Karpas-422 (cell line): ENCODE measurements at places on chromosomes 16 and 17.

DNA sequence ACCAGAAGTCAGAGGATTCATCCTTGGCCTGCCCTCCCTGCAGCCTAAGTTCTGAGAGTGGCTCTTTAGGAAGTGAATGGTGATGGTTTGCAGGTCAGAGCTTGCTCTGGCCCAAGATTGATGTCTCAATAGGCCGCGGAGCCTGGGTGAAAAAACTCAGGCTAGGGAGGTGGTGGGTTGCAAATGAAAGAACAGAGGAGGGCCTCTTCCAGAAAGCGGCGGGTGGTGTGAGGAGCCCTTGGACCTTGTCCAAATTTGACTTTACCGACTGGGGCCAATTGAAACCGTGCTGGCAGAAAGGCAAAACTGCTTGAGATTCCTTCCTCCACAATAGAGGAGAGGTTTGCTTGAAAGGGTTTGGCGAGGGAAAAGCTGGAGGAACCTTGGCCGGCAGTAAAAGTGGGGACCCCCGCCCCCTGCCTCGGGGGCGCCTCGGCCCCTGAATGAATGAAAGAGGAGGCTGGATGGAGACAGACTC, 331.3 kb downstream of the SEC14L1 start:
- DNase-seq: peak; percentile 86

DNA sequence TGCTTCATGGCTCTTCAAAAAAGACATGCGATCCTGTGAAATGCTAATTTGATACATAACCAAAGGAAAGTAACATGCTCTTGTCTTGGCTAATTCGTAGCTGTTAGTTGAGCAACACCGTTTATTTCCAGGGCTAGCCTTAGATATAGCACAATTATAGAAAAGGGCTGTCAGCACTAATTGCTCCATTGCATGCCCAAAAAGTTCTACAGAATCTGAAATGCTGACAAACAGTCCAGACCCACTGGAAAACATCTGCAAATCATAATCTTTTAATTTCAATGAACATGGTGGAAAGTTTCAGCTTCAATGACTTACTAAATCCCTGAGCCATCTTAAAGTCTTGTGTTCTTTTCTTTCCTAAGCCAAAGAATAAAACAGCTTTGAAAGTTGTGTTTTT, 42.9 kb upstream of the NUDT7 start:
- peak; percentile 83 for DNase-seq

DNA sequence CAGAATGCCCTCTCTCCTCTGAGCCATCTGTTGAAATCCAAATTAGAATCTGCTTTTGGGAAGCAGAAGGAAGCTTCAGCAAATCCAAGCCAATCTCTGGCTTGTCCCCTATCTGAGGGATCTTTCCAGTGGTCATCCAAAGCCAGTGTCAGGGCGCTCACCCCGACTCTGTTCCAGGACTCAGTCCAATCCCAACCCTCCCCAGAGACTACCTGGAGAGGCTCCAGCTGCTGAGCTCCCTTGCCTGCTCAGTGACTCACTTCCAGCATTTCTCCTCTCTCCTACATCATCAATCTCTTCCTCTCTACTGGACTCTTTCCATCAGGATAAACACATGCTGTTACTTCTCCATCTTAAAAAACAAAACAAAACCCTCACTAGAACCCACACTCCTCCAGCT, 2.4 kb downstream of the MATCAP1 start:
- DNase-seq: no peak

DNA sequence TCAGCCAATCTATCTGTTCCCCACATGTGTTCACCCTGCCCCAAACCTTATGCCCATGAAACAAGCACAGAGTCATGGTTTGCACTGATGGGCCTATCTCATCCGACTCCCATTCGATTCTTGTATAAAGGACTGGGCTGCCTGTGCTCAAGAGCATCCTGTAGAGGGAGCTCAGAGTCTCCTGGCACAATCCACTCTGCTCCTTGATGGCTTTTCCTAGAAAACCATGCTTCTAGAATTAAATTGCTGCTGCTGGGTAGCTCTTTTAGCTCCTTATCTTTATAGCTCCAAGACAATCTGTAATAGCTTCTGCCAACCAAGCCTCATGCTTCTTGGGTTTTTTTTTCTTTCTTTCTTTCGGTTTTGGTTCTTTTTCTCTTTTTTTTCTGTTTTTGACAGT, 9.7 kb downstream of the ZNF19 start:
- peak; percentile 55 for DNase-seq

GRCh38 chr17:76943781-76944213, 75.6 kb downstream of the MGAT5B start:
- no peak for DNase-seq

DNA sequence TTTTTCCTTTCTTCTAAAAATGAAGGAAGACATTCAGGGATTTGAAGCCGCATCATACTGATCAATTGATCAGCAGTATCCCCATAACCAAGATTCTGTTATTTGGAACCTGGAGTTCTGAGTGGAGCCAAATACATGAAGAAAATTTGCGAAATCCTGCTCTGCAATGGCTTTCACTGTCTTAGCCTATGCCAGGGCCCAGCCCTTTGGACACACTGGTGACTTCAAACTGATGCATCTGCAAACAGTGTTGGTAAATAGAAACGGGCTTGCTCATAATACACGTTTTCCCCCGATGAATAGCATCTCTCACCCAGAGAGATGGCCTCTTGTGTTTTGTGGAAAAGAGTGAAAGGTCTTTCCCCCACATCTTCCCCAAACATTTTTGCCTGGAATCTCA, 87.6 kb upstream of the TOX3 start:
- DNase-seq: no peak

GRCh38 chr16:87288753-87289362, 28.3 kb downstream of the C16orf95 start:
- no peak for DNase-seq

GRCh38 chr16:4594433-4595410, 20.0 kb downstream of the UBALD1 start:
- no peak for DNase-seq

DNA sequence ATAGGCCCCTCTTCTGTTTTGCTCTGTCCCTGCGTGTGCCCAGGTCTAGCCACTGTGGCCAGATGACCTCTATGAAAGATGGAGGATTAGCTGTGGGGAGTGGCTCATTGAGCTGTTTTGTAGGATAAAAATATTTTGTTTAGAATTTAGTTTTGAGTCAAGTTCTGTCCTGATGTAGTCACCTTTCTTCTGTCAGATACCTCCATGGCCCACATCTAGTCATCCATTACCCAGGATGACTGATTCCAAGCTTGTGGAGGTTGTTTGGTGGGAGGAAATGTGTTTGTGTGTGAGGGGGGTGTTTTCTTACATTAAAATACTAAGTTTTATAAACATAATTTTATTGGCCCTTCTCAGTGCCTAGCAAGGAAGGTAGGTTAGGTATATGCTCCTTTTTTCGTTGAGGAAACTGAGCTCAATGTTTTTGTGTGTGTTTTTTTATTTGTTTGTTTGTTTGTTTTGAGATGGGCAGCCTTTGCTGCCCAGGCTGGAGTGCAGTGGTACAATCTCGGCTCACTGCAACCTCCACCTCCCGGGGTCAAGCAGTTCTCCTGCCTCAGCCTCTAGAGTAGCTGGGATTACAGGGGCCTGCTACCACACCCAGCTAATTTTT, 16.3 kb downstream of the SNX11 start:
- no peak for DNase-seq

GRCh38 chr17:65181237-65182061, 44.3 kb downstream of the RGS9 start:
- DNase-seq: no peak

- no peak for DNase-seq
Measured at GRCh38 chr16:77744141-77744540, 21.8 kb downstream of the NUDT7 start.

- DNase-seq: no peak
Measured at GRCh38 chr17:8056232-8056975, 17.5 kb downstream of the ALOX15B start.

DNA sequence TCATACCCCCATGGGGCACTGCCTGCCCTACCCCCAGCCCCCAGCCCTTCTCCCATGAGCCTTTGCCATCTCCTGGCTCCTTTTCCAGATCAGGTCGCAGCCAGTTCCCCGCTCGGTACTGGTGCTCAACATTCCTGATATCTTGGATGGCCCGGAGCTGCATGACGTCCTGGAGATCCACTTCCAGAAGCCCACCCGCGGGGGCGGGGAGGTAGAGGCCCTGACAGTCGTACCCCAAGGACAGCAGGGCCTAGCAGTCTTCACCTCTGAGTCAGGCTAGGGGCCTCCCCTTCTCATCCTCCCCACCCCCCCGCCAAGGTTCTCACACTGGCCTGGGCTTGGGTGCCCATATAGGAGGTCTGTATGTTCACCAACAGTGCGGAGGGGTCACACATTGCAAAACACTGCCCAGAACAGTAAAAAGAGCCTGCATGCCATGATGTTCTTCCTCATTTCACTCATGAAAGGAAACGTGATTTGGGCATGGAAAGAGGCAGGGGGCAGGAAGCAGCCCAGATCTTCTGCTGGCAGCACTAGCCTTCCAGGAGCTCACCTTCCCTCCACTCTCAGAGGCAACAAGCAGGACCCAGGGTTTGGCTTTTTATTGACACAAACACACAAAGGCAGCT, 7.5 kb downstream of the IFI35 start:
- DNase-seq: no peak

DNA sequence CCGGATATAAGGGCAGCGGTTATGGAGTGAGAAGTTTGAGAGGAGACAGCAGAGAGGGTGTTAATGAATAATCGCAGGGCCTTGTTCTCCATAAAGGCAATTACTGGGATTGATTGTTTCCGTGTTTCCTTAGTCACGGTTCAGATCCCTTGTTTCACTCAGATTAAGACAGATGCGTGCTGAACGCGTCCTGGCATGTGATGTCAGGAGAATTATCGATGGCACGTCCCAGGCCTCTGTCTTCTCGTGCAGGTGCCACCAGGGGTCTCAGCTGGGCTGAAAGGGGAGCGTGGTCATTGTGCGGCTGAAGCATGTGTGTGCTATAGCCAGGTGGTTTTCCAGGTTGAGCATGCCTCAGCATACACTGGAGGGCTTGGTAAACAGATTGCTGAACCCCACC, 142.4 kb upstream of the NOL11 start:
- DNase-seq: peak; percentile 65

DNA sequence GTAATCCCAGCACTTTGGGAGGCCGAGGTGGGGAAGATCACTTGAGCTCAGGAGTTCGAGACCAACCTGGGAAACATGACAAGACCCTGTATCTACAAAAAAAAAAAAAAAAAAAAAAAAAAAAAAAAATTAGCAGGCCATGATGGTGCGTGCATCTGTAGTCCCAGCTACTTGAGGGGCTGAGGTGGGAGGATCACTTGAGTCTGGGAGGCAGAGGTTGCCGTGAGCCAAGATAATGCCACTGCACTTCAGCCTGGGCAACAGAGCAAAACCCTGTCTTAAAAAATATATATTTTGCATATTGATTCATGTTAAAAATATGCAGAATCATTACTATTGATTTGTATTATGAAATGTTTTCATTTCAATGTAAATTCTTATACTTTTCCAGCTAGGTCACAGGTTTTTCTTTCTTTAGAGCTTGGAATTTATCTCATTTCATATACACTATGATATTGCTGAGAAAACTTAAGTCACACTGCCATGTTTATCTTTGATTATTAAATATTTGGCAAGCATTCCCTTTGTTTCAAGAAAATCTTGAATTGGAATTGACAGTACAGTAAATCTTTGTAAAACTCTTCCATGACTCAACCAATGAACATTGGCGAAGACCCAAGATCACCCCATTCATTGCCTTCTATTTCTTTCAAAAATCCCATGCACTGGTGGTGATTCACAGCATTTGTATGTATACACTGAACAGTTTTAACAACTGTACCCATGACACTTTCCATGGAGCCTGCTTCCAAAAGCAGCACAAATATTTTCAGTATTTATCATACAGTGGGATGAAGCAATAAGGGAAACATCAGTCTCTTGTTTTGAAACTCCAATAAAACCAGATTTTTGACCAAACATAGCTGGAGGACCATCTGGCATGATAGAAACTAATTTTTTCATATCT, 83.5 kb upstream of the TNRC6A start:
- no peak for DNase-seq

GRCh38 chr17:68790931-68791330, 164.3 kb downstream of the ABCA8 start:
- no peak for DNase-seq

DNA sequence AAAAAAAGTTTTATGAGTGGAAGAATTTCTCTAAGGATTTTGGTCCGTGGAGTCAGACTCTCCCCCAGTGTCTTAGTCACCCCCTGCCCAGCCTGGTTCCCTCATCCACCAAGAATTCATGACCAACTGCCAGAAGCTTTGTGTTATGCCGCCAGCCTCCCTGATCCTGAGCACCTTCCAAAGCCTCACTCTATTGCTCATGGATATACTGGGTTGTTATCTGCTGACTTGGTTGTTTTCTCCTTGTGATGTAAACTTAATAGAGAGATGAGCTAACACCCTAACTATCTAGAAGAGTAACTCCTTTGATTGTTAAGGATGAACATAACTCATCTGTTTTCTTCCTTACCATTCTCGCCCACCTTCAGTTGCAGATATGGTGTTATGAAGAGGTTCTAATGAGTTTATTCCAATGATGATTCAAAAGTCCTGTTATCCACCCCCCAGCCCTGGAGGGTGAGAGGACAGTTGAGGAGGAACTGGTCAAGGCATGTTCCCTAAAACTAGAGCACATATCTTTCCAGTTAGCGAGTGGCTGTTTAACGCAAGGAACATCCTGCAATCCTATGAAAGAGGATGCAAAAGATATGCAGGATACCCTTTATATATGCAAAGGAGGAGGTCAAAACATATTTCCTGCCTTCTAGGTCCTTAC, 1.5 kb upstream of the PSMD3 start:
- DNase-seq: no peak

- DNase-seq: no peak
Measured at GRCh38 chr17:31462261-31462660, 70.8 kb downstream of the RAB11FIP4 start.

GRCh38 chr16:28985211-28986041, 574 bp downstream of the LAT start:
- DNase-seq: no peak

DNA sequence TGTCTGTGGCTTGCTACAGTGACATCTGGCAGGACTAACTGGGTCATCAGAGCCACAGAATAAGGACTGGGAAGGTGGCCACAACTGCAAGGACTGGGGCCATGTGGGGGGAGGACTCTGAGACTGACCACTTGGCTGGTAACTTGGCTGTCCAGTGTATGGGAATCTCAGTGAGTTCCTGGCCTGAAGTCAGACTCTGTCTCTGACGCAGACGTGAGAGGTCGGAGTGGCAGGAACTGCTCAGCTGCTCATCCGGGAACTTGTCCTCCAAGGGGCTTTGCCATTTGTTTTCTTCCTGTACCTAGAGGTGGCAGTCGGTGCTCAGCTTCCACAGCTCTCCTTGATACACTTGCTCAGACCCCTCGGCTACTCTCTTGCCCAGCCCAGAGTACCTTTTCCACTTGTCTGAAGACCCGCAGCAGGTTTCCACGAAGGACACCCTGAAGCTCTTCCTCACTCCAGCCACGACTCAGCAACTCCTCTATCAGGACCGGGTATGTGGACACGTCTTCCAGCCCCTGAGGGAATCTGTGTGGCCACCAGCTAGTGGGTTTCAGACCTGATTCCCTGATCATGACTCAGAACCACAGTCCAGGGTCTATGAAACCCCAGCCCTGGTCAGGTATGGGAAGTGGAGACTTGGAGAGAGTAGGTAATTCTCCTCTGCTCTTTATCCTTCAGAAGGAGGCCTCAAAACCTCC, 7.3 kb upstream of the DPEP3 start:
- no peak for DNase-seq

GRCh38 chr16:71780521-71781089, 28.0 kb downstream of the AP1G1 start:
- no peak for DNase-seq
